Activated naive CD4-positive, alpha-beta T cell treated with anti-CD3 and anti-CD28 coated beads, Interleukin-2, amount 50 U/mL, for 72 hours (primary cell): ENCODE measurements at places on chromosomes 7 and 10. TPM values are rescaled to one million over a fixed set of nuclear protein-coding genes. Genes with fewer than 3 reads are reported as not detected.

GRCh38 chr10:119734396-119735332 is 8.8 kb downstream of the INPP5F start:
- DNase-seq: no peak

DNA sequence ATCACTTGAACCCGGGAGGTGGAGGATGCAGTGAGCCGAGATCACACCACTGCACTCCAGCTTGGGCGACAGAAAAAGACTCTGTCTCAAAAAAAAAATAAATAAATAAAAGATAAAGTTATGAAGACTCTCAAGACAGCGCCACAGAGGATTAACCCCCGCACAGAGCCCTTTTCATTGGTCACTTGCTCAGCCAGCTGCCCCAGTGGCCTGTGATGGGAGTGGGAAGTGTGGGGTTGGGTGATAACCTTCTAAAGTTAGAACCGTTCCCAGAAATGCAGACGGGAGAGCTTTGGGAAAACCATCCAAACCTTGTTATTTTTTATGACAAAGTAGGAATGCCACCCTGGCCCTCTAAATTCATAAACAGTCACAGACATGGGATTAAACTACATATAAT is 57.4 kb downstream of the PARP12 start:
- DNase-seq: no peak

GRCh38 chr7:69364813-69365643 is 233.2 kb upstream of the AUTS2 start:
- DNase-seq: no peak

MOGAT3 gene
- not detected for total RNA-seq

TMEM236 gene
- 0.18 TPM for total RNA-seq

ATOH7 gene
- total RNA-seq: not detected

DNA sequence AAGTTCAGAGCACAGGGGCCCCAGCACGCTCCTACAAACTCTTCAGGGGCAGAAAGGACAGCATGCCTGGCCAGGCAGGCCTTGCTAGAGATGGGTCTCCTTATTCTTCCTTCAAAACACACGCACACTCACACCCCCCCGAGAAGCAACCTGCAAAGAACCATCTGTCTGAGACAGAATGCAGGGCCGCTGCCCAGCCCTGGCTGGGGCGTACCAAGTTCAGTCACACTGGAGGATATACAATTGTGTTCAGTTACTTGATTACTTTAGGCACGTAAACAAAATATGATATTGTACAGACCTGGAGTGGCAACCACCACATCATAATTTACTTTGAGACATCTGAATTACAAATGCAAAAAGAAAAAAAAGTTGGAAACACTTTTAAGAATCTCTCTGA is 5.7 kb downstream of the FAM53B start:
- DNase-seq: no peak

GRCh38 chr10:70417568-70417967 is 13.6 kb downstream of the EIF4EBP2 start:
- DNase-seq: no peak

STAMBPL1 gene
- total RNA-seq: 15.7 TPM

NUTM2D gene
- total RNA-seq: 1.4 TPM
